ENCODE measurements at places on chromosomes 6 and 20.

- no peak for DNase-seq
These were observed 21.5 kb downstream of the COL9A3 start for GRCh38 chr20:62838128-62838891.

DNA sequence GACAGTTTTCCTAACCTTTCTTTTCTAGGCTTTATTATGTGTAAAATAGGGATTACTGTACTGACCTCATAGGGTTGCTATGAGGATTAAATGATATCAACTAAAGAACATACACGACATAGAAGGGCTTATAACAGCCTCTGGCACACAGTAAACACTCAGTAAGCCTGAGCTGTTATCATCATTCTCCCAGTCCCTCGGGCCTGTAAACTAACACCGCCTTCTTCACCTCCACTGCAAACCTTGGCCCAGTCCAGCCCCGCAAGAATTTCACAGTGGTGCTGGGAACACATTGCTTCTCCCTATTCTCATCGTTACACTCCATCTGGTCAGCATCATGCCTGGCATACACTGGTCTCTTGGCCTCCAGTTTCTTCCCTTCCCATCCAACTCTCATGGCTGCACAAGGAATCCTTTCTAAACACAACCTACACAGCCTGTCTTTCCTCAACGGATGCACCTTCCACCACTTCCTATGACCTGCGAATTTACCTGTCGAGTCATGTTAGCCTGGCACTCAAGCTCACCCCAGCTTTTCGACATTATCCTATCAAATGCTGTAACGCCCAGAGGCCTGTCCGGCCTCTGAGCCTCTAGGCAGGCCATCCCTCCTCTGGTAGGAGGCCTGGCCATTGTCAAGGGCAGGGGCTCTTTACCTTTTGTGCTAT, 92.1 kb downstream of the FYN start:
- DNase-seq: no peak

- DNase-seq: no peak
These were observed 277.8 kb downstream of the EPM2A start for GRCh38 chr6:145457556-145457955.

DNA sequence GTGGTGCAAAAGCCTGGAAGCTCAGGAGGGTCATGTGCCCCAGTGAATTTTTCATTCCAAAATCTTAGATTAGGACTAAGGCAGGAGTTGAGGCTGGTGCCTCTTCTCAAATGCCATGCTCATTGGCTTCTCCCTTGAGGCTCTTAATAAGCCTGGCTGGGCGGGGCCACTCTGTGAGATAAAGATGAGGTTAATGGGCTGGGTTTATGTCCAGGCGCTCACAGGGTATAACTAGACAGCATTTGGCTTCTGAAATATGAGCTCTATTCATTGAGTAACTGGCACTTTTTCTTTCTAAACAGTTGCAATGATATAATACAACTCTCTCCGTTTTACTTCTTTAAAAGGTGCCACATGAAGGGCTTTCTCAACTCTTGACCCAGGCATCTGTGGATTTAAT, 156.3 kb downstream of the SCML4 start:
- peak; percentile 59 for DNase-seq

DNA sequence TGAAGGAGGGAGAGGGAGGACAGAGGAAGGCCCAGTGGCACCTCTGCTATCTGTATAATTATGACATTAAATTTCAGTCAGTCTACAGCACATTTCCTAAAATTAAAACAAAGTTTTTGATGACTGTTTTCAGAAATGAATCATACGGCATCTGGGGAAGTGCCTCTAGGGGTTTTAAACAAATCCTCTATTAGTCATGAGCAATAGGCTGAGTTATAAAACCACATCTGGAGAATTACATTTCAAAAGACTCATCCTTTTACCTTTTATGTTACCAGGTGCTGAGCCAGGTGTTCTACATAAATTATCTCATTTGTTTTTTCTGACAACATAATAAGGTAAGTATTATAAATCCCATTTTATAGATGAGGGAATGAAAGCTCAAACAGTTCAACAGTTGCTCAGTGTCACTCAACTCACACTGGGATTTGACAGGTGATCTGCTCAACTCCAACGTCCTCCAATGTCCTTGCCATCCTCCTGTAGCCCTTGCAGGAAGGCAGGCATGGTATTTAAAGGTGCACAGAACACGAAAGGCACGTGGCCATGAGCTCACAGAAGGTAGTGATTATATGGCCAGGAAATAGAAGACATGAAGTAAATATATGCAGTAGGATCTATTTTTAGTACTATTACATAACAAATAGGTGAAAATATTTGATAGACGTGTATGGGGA, 184.2 kb upstream of the MAN1A1 start:
- DNase-seq: no peak

DNA sequence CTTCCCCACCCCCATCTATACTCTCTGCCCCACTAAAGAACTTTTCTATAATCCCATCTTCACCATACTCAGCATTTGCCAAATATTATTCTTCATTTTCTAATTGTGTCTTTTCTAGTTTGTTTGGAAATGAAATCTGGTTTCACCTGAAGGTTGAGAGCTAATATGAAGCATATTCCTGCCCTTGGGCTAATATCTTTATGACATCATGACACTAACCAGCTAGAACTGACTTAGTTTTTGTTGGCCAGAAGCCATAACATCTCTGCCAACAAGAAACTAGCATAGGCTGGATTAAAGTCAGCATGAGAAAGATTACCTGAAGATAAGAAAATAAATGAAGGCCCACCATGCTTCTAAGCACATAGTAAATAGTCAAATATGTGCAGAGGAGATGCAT, 16.7 kb downstream of the UNC5CL start:
- DNase-seq: peak; percentile 46

- DNase-seq: peak; percentile 53
These were observed 49.9 kb downstream of the VEGFA start for GRCh38 chr6:43819958-43820357.

DNA sequence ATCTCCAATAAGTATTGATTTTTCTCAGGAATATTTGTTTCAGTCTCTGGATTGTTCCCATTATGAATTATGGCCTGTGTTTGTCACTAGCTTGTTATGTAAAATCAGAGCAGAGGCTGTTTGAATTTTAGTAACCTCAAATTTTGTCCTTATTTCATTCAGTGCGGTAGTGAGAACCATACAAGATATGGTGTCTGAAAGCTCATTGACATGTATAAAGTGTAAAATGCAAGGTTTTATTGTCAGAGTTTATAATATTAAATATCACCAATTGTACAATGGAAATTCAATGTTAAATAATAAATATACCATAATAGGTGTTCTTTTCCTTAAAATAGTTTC, 353.3 kb upstream of the SYNCRIP start:
- no peak for DNase-seq

- no peak for DNase-seq
These were observed 336.2 kb downstream of the FOXA2 start for GRCh38 chr20:22248051-22248667.

- DNase-seq: no peak
These were observed 211.1 kb upstream of the PRDM1 start for GRCh38 chr6:105874835-105875626.

DNA sequence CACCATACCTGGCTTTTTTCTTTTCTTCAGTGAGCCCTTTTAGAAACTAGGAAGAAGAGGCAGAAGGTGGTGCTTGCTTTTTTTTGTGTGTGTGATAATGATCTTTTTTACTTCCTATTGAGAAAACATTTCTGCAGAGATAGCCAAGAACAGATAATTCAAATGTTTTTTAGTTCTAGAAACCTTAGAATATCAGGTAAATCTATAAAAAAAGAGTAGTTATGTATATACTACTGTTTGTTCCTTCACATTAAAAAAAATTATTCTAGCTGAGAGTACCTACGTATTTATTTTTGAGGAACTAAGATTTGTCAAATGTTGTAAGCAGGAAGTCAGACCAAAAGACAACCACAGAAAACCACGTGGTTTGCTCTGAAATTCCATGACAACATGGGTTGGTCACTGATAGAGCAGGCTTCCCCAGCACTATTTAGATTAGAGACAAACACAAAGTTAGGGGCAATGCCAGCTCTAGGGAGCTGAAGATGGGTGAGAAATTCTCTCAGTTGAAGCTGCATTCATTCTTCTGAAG, 12.8 kb downstream of the STK4 start:
- DNase-seq: no peak

- DNase-seq: no peak
These were observed 330.1 kb downstream of the HDGFL1 start for GRCh38 chr6:22899426-22899825.

DNA sequence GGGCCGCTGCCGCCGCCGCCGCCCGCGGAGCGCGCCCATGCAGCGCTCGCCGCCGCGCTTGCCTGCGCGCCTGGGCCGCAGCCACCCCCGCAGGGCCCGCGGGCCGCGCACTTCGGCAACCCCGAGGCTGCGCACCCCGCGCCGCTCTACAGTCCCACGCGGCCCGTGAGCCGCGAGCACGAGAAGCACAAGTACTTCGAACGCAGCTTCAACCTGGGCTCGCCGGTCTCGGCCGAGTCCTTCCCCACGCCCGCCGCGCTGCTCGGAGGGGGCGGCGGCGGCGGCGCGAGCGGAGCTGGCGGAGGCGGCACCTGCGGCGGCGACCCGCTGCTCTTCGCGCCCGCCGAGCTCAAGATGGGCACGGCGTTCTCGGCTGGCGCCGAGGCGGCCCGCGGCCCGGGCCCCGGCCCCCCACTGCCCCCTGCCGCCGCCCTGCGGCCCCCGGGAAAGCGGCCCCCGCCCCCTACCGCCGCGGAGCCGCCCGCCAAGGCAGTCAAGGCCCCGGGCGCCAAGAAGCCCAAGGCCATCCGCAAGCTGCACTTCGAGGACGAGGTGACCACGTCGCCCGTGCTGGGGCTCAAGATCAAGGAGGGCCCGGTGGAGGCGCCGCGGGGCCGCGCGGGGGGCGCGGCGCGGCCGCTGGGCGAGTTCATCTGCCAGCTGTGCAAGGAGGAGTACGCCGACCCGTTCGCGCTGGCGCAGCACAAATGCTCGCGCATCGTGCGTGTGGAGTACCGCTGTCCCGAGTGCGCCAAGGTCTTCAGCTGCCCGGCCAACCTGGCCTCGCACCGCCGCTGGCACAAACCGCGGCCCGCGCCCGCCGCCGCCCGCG, 730 bp downstream of the INSM1 start:
- DNase-seq: peak; percentile 76

GRCh38 chr20:5212907-5213487, 86.2 kb downstream of the CDS2 start:
- no peak for DNase-seq

- no peak for DNase-seq
These were observed 5.7 kb downstream of the C20orf204 start for GRCh38 chr20:64041781-64042053.

DNA sequence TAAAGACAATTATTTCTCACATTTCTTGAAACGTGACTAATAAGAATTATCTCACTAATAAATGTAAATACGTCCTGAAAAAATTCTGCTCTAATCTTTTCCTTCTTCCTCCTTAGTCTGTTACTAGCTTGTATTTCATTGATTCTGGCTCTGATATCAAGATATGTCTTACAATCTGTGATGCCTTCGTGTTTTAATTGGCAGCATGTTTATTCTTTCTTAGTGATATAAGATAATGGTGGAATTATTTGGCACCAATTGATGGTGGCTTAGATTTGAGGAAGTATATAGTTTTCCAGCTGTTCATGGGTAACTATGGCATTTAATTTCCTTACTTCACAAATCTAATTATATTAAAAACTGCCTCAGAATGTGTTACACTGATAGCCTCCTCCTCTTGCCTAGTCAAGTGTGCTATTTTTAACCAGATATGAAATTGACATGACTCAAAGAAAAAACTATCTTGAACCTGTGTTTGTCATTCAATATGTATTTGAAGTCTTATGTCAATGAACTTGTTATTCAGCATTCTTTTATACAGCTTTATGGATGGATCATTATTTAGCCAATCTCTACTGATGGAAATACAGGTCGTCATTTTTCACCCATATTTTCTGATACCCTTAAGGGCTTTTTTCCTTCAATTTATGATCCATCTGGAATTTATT, 5.3 kb downstream of the CCNC start:
- no peak for DNase-seq

DNA sequence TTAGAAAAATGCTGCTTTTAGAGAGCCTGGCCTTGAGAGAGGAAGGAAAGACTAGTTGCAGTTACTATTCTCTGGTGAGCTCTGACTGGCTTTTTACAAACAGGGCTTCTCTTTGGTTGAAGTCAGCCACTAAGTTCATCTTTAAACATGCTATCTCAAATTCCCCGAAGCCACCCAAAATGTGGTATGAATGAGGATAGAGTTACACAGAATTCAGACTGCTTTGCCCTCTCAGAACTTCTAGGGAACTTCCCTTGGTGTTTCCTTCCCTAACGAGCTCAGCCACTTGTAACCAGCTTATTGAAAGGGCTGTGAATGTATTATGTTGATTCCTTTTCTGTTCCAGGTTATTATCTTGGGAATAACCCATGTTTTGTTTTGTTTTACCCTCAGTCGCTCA, 73.5 kb downstream of the EFHC1 start:
- DNase-seq: no peak

GRCh38 chr6:145009711-145010110, 724.6 kb downstream of the UTRN start:
- no peak for DNase-seq

GRCh38 chr20:64228751-64229506, 26.6 kb upstream of the PCMTD2 start:
- DNase-seq: no peak

GRCh38 chr6:46376562-46377061, 114.6 kb downstream of the RCAN2 start:
- DNase-seq: no peak

DNA sequence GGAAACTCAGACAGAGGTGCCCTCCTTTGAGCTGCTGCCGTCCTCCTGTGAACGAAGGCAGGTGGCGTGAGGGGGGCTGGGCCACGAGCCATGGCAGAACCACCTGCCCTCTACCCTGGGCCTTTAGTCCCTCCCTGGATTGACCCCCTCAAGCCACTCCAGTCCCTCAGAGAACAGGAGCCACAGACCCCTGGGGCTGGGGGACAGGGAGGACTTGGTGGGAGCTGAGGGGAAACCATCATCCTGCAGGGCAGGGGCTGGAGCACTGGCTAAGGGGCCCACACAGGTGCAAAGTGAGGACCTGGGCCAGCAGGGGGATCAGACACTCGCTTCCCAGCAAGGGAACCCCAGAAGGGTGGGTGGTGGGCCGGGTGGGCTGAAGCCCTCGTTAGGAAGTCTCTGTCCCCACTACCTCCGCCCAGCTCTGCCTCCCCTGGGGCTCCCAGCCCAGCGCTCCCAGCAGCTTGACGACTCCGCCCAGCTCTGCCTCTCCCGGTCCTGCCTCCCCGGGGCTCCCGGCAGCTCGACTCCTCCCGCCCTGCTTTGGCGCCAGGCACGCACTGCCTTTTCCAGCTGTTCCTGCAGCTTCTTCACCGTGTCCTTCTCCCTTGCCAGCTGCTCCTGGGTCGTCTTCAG, 44.4 kb downstream of the DSTN start:
- DNase-seq: no peak

DNA sequence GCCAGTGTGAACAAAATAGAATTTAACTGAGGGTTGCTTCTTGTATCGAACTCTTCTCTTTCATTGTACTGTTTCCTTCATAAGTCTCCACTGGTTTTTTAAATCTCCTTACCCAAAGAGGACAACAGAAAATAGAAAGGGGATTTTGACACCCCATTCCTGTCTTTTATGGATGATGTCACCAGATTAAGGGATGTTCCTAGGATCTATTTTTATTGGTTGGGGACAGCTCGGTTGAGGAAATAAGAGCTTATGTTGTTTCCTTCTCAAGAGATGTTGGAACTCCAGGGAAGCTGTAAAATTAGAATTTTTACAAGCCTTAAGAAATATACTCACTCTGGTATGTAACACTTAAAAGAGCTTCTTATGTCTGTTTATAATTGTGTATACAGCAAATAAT, 171.5 kb downstream of the PHF3 start:
- DNase-seq: no peak

Measured in NCI-H146 (cell line).